OCI-M1 (cell line): ENCODE measurements at places on chromosomes 3 and 15.

- no peak for DNase-seq
These were observed 64.0 kb downstream of the MESD start for GRCh38 chr15:80925597-80926059.

DNA sequence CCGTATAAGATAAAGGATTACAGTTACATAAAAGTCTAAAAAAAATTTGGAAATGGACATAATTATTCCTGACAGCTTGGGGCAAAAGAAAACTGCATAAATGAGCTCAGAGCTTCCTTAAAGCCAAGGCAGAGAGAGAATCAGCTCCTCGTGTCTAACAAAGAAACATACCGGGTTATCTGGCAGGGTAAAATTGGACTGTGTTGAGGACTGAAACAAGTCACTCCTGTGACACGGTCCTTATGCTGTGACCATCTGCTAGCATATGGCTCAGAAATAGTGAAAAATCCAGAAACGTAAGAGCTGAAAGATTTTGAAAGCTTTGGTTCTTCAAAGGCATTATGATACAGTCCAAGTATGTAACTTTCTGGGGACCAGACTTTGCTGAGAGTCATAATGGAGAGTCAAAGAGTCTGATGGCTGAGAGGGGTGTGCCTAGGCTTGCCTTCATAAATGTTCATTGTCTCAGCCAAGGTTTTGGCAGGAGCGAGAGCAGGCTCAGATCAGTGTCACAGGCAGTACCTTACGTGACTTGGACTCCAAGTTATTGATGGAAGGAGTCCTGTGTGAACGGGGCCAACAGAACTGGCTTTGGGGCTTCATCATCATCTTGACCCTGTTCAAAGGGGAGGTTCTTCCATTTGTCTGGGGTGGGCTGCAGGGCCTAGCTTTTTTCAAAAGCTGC, 12.5 kb downstream of the MAP6D1 start:
- DNase-seq, result no peak

DNA sequence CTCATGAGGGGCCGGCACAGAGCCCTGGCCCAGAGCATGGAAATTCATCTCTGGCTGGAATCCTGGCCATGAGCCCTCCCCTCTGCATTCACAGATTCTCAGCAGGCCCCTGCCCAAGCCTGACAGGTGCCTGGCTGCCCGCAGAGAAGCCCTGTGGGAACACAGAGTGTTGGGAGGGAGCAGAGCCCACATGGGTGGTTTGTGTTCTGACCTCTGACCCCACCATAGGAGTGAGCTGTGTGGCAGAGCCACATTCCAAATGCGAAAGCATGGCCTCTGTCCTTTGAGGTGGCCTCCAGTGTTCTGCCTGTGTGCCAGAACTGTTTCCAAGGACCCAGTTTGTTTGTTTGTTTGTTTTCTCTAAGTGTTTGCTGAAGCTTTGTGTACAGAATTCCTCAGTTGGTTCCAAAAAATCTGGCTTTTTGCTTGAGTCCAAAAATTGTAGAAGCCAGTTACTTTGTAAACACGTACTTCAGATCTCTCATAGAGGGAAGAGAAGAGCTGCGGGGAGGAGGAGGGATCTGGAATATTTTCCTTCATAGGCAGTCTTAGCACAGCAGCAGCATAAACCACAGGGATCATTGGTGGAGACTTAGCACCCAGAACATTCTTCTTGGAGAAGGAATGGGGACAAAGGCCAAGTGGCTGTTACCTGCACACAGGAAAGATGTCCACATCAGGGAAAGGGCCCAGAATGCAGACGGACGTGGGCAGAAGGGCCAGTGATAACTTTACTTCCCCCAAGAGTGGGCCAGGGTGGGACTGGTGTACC, 36.0 kb downstream of the GRAMD2A start:
- no peak for DNase-seq

DNA sequence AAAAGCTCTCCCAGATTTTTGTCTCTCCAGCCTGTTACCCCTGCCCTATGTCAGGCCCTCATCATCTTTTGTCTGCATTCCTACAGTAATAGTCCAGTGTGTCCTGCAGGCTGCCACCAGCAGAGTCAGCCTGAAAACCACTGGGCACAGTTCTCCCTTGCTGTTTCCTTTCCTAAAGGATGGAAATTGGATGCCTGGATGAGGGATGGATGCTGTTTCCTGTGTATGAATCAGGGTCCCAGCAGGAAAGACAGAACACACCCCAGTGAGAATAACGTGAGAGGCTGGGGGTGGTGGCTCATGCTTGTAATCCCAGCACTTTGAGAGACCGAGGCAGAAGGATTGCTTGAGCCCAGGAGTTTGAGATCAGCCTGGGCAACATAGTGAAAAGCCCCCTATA, 3.3 kb upstream of the SNX33 start:
- DNase-seq, result no peak
